ENCODE measurements at places on chromosomes 6 and 20.

GRCh38 chr6:82353848-82354247 lies 9.8 kb upstream of the TPBG start:
- no peak for DNase-seq

DNA sequence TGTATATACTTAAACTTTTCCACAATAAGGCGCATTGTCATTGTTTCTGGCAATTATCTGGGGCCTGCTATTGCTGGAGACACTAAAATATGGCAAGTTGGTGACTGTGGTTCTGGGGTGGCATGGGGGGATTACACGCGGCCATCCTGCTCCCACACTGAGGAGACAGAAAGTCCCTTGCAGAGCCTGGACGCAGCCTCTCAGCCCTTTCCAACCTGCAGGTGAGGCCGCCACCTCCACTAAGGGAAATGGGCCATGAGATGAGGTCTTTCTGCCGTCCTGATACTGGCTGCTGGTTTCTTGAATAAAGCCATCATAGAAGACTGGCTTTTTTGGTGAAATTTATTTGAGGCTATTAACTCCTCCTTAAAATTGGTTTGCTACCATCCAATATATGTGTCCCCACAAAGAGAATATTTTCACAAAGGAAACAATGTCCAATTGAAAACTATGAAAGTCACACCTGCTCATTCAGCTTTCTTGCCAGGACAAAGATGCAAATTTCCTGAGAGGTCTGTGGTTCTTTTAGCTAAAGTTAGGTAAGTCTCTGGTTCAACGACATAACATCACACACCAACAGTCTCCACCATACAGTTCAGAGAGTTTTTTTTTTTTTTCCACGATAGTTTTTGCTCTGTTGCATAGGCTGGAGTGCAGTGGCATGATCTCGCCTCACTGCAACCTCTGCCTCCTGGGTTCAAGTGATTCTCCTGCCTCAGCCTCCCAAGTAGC lies 13.0 kb downstream of the TXNDC5 start:
- DNase-seq: no peak

DNA sequence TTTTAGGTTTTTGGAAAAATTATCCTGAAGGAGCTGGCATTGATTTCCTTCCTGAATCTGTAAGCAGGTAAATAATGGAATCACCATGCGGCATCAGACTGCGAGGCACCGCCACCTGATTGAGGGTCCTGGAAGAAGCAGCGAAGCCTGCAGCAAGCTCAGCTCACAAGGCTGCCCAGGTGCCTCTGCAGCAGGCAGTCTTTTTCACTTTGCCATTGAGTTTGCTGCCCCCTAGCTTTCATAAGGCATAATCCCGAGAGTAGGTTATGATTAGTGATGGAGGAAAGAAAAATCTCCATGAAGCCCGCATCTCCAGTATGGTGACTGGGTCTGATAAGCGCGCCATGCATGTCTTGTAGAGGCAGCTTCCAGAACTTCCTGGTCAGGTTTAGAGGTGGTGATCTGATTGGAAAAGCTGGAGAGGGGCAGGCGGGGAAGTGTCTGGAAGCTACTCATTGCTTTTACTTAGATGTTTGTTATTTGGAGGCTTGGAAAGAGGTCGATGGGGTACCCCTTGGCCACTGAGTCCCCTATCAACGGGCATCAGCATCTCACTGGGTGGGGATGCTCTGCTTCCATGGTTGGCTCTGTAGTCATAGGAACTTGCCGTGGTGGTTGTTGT lies 26.7 kb downstream of the IYD start:
- peak; percentile 19 for DNase-seq

GRCh38 chr6:168155821-168156741 lies 77.1 kb upstream of the FRMD1 start:
- DNase-seq: no peak

- no peak for DNase-seq
Measured at GRCh38 chr20:34037767-34038166, 44.1 kb downstream of the RALY start.

Data from GM12892 (cell line).